ENCODE measurements at places on chromosomes 2 and 18.

DNA sequence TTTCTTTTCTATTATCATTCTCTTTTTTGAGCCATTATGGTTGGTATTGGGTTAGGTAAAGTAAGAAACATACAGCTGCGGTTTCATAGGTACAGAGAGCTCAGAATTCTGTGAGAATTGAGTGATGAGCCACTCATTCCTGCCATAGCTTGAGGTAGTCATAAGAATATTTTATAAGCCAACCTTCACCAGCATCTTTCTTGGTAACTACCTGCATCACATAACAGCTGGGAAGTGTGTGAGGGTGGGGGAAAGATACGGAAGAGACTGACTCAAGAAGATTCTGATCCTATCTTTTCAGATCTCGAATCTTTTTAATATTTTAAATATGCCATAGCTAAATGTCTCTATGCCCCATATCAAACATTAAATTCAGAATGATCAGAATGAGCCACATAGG is 313.8 kb upstream of the DDX18 start:
- DNase-seq, result no peak

GRCh38 chr2:149561309-149561926 is 26.2 kb downstream of the MMADHC start:
- DNase-seq, result peak; percentile 41

GRCh38 chr2:165082479-165082878 is 121.4 kb downstream of the SCN3A start:
- no peak for DNase-seq

DNA sequence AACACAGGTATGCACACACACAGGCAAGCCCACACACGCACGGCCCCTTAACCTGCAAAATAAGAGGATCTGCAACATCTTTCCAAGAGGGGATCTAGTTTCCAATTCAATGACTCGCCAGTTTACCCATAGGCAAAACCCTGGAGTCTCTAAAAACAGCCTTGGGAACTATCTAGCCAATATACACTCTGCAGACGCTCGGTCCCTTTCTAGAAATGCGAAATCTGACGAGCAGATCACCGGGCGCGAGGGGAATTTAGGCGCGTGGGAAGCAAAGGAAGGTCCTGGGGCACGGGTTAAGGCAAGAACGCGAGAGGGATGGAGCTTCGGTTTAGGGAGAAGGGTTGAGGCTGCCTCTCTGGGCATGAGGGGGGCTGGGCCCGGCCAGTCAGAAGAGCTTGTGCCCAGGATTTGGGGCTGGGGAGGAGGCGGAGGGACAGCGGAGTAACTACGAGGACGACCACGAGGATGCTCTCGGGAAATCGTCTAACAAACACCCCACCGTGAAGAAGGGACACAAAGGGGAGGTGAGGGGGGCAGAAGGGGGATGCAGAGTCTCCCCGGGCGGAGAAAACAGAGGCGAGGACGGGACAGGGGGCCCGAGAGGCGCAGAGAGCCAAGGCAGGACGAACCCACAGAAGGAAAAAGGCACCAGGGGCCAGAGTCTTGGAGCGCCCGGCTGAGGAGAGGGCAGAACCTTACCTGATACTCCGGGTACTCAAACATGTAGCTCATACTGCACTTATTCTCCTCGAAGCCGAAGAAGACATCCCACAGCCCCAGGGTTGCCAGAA is 542 bp downstream of the PGAP1 start:
- peak; percentile 42 for DNase-seq

DNA sequence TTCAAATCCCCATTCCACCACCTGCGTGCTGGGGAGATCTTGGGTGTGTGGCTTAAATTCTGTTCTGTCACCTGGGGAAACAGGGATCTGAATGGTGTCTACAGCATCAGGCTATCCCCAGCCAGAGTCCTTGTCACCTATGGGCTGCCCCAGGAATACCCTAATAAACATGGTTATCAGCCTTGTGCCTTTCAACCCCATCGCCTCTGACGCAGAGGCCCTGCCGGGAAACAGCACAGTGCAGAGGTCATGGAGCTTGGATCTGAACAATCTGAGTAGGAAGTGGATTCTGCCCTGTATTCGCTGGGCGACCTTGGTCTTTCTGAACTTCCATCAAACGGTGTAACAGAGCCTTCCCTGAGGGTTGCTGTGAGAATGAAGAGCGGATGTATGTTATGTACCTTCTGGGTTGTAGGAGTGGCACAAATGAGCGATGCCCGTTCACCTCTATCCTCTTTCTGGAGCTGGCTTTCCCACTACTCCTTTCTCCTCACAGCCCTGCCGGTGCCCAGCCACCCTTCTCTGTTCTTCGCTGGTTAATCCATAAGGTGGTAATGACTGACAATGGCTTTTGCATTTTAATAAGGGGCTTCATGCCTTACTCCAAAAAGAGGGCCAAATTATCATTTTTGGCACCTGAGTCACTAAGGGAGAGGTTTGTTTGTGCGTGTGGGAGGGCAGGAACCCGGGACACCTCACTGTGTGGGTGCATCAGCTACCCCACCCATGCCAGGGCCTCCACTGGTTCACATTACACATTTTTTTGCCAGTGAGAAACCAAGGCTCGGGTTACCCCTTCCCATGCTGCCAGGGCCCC is 256.5 kb downstream of the MYCN start:
- DNase-seq, result no peak

DNA sequence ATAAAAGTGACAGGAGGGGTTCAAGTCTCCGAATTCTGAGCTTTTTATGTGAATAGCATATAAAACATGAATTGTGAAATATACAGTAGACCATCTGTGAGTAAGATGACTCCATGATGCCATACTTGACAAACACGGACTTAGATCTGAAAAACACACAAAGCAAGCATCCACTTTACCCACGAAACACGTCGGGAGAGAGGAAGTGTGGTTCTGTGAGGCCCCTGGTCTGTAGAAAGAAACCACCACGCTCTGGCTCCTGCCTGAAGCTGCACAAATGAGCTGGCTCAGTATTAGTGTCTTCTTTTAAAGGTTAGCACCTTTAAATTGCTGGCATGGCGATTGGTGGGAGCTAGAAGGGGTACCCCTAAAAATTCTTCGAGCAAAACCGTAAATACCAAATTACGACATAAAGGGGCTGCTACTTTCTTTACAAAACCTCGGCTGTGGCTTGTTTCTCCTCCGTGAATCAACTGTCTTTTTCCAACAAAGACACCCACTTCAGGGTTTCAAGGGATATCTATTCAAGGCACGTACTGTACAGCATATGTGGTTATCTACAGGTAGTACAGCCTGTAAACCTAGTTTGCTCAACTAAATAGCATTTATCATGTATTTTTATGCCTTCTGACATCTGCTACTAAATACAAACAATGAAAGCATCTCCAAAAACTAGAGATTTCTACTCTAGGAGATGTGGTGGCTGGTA is 70.9 kb downstream of the AFF3 start:
- DNase-seq, result no peak

- DNase-seq, result no peak
Observed at GRCh38 chr2:16334886-16335603, 330.6 kb downstream of the CYRIA start.

GRCh38 chr2:13768274-13768673 is 864.2 kb upstream of the LRATD1 start:
- DNase-seq, result no peak

DNA sequence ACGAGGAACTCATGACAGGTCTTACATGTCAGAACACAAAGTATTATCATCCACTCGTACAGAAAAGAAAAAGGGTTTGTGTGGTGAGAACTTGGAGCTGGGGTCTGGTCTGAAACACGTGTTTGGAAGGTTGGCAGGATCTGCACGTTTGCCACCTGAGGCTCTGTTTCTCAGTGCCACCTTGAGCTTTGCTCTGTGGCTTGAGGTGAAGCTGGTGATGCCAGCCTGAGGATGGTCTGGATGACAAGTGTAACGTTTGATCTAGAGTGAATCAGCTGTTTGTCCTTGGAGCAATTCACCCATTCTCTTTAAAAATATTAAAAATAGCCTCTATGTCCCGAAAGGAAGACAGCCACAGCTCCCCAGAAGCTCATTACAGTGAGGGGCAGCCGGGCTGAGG is 45.4 kb upstream of the KLF11 start:
- DNase-seq, result no peak

DNA sequence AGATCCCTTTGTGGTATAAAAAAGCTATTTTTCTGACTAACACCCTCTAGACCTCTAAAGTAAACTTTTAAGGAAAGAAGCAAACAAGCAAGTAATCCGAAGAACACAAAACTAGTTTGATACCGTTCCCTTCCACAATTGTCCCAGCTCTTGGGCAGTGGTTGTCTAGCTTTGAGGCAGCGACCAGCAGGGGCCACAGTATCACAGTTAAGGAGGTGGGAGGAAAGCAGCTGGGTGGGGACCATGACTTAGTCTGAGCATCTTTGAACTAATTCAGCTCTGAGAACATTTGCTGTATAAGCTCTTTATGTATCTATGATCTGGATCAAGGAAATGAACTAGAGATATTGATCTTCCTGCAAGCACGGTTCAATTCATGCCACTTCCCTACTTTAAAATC is 51.0 kb downstream of the SF3B1 start:
- no peak for DNase-seq

GRCh38 chr18:56789004-56789888 is 138.1 kb downstream of the WDR7 start:
- DNase-seq, result peak; percentile 14

GRCh38 chr2:120558847-120559246 is 176.8 kb upstream of the GLI2 start:
- no peak for DNase-seq

DNA sequence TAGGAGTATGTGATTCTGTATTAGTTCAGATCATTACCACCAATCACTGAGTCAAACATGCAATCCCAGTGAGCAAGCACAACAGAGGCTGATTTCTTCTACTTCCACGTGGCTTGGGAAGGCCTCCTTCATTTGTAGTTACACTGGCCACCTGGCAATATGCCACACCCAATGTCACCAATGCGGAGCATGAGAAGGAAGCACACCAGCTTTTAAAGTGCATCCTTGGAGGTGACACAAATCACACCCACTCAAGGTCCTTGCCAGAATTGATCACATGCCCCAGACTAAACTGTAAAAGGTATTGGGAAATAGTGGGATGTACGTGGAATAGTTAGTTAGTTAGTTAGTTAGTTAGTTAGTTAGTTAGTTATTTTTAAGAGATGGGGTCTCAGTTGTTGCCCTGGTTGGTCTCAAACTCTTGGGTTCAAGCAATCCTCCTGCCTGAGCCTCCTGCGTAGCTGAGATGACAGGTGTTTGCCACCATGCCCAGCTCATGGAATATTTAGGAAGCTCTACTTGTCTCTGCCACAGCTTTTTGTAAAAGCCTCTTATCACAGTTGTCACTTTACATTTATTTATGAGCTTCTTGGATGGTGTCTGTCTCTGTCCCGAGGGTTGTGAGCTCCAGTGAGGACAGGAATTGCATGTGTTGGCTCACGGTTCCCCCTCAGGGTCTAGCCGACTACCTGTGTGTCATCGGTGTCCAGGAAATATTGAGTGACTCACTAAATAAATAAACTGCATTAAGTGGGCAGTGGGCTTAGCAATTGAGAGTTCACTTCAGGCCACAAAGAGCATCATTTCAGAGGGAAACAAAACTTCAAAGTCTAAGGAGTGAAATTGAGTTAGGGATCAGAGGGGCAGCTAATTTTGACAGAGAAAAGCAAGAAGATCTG is 28.1 kb upstream of the CAB39 start:
- no peak for DNase-seq
